NCI-H1092 treated with DMSO at 0.1 percent for 48 hours (cell line): ENCODE measurements at places on chromosomes 5 and 9.

- no peak for DNase-seq
Observed at GRCh38 chr9:133604214-133604613, 5.0 kb downstream of the FAM163B start.

DNA sequence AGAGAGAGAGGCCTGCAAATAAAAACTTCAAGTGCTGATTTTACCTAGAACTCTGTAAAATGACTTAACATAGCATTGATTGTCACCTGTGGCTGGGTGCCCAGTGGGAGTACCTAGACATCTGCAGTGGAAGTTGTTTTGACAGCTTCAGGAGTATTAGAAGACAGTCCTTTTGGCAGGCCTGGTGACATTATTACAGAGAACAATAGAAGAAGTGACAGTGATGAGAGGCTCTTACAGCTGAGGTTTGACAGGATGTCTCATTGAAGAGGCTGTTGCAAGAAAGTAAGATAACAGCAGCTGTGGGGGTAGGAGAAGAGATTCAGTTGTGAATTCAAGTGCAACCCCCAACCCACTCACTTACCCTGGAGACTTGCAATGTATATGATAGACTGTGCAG lies 27.9 kb upstream of the MUSK start:
- peak; percentile 12 for DNase-seq

- DNase-seq = peak; percentile 70
Observed at GRCh38 chr9:4550777-4551484, 60.7 kb downstream of the SLC1A1 start.

DNA sequence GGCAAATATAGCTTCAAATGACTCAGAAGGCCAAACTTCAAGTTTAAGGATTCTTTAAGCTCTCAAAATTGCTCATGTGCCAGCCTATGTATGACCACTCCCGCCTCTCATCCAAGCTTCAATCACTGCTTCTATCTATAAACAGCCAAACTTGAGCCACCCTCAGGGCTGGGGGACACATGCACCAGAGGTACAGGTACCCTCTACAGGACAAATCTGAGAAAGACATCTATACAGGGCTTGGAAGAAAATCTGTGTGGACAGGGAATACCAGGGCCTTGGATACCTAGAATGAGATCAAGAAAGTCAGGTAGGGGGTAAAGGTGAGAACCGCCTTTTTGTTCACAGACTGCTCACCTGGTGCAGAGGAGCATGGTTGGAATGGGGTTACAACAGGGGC lies 217.9 kb downstream of the ATPSCKMT start:
- no peak for DNase-seq

DNA sequence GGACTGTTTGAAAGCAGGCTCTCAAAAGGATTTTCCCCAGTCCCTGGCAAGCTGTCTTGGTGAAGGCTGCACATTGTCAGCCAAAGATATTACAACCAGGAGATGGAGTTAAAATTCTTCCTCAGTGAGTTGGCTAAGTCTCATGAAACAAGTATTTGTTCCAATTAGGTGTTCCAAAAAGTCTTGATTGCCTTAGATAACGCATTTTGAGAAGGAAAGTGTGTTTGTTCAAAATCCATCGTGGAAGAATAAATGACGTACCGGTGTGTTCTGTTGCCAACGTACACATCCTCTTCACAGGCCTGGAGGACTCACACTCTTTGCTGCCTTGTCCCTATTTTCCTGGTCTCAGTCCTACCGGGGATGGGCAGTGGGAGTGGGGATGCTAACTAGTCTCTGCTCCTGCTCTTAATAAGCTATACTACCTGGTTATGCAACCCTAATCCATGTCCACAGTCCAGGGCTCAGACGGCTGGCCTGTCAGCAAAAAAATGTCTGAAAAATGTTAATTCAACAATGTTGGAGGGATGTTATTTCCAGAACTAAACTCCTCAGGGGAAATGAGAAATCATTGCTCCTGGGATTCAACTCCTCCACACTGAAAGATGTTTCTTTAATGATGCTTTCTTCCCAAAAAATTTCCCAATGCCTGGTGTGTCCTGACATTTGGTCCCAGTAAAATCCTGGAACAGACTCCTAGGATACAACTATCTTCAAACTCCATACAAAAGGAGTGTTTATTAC lies 175.3 kb upstream of the KLF9 start:
- no peak for DNase-seq

DNA sequence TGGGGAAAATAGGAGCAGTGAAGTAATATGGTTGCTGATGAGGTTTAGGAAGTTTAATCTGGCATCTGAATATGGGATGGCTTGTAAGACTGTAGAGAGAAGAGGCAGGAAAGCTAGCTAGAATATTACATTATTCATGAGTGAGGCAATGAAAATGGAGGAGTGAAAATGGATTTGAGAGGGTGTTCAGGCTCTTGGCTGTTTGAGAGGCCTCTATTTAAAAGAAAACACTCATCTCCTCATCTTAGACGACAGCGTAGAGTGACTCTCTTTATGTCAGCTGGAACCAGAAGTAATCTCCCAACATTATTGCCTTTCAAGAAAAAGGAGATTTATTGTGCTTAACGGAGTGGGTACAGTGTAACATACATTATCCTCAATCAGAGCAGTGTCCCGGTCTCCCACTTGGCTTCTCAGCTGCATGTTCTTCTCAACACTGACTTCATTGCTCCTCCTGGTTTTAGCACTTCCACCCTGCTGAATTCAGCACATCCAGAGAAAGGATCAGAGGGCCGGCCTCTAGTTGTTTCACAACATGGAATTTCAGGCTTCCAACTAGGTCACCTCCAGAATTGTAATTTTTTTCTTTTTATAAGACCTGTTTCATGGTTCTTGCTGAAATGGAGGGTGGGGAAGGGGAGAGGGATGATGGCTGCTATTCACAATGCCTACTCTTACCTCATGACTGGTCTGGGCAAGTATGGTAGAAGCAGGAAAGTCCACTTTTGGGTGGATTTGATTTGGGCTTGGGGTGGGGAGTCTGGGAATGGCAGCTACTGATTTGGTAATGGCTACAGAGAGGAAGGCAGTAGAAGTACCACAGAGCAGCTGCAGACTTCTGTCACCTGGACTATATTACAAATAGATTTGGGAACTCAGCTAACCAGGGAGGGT lies 52.9 kb upstream of the KIAA1958 start:
- DNase-seq = no peak
